ENCODE measurements at places on chromosomes 11 and 22.

GRCh38 chr22:29141078-29141688 lies 64.5 kb upstream of the EMID1 start:
- no peak for DNase-seq

- peak; percentile 87 for DNase-seq
These were observed 26.5 kb downstream of the ABTB2 start for GRCh38 chr11:34331329-34331728.

- no peak for DNase-seq
These were observed 874 bp downstream of the APOL1 start for GRCh38 chr22:36253523-36254490.

- peak; percentile 88 for DNase-seq
These were observed at the start of gene HMOX1 for GRCh38 chr22:35380537-35381423. HMOX1 (plus strand) TSS chr22:35381096; CDS start chr22:35381174, 78 bp downstream.

GRCh38 chr11:7506243-7506642 lies 7.6 kb upstream of the PPFIBP2 start:
- no peak for DNase-seq

GRCh38 chr11:33976495-33977199 lies 74.9 kb upstream of the CAPRIN1 start:
- DNase-seq = peak; percentile 55

DNA sequence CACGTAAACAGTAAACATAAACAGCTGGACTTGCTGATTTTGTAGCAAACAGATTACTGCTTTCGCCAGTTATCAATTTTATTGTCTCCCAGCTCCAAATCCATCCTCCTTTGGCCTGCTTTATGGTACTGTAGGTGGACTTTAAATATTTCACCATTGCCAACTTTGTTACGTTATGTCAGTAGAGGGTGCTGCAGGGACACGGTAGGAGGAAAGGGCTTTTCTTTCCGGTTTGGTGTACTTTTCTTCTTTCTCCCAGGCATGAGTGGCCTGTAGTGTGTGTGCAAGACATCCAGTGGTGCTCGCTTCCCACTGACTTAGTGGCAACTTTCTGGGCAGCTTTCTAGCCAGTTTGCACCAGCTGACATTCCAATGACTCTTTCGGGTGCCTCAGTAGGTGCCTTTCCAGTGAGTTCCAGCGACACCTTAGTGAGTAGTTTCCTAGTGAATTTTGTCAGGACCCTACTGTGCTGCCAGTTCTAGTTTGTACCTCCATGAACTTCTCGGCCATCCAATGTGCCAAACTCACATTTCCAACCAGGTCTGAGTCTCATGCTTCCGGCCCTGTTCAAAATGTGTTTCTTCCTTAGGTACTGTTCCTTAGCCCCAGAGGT lies 267.6 kb upstream of the TENM4 start:
- peak; percentile 42 for DNase-seq

DNA sequence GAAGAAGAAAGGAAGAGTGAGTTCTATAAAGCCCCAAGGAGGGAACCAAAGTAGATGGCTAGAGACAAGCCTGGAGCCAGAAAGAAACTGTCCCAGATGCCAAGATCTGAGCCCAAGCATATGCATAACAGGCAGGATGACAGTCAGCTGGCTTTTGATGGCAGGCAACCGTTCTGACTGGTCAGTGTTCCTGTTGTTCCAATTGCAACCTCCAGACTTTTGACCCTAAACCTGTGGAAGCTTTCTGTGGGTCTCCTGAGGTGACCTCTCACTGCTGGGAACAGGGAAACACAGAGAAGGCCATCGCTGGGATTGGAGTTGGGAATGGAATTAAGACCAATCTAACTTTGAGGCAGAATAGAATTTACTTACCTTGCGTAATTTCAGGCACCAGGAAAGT lies 21.6 kb upstream of the NNMT start:
- DNase-seq = no peak

DNA sequence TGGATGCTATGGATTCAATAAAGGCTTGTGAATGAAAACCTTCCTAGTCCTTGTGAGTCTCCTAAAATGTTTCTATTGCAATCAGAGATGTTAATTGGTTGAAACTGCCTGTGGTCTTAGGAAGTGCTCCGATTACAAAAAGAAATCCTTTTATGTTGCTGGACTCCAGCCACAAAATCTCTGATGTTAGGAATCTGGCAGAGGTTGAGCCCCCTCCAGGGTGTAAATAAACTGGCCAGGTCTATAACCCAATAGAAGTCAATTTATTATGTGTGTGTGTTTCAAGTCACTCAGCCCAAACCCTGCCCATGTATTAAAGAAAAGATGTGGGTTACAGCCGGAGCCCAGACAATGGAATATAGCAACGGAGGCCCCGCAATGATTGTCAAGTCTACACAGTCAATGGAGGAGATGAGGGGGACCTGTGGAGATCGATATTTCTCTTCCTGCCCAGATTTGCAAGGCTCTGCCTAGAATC lies 218.1 kb upstream of the SORL1-AS1 start:
- DNase-seq = no peak

DNA sequence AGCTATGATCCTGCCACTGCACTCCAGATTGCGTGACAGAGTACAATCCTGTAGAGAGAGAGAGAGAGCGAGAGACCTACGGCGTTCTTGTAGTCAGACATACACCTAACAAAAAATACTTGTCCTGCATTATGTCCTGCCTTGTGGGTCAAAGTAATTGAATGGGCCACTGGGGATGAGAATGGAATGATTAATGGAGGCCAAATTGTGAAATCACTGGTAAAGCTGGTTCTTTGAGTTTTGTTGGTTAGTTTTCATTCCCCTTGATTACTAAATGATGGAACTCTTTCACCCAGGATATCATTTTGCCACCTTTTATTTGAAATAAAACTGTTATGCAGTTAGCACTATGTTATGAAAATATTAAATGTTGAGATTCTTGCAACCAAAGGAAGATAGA lies 18.7 kb downstream of the GAS2 start:
- DNase-seq = no peak

- DNase-seq = peak; percentile 15
These were observed 627 bp downstream of the GTF2H1 start for GRCh38 chr11:18322818-18323570.

- DNase-seq = no peak
These were observed 443 bp upstream of the CELF1 start for GRCh38 chr11:47553406-47553743.

DNA sequence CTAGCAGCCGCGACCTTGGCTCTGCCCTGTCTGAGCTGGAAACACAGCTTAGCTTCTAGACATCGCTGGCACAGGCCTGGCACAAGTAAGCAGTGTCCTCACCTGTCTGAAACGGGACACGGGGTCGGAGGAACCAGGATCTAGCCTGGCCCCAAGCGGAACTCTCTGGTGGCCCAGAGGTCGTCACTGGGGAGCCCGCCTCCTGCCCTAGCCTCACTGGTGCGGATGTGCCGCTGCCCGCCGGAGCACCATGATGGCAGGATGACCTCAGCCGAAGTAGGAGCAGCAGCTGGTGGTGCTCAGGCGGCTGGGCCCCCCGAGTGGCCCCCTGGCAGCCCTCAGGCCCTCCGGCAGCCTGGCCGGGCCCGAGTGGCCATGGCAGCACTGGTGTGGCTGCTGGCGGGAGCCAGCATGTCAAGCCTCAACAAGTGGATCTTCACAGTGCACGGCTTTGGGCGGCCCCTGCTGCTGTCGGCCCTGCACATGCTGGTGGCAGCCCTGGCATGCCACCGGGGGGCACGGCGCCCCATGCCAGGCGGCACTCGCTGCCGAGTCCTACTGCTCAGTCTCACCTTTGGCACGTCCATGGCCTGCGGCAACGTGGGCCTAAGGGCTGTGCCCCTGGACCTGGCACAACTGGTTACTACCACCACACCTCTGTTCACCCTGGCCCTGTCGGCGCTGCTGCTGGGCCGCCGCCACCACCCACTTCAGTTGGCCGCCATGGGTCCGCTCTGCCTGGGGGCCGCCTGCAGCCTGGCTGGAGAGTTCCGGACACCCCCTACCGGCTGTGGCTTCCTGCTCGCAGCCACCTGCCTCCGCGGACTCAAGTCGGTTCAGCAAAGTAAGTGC lies 871 bp downstream of the SLC35E4 start:
- DNase-seq = no peak

GRCh38 chr11:14454861-14455632 lies 44.6 kb downstream of the COPB1 start:
- peak; percentile 24 for DNase-seq

GRCh38 chr22:47458348-47458747 lies 695.9 kb downstream of the TBC1D22A start:
- no peak for DNase-seq

DNA sequence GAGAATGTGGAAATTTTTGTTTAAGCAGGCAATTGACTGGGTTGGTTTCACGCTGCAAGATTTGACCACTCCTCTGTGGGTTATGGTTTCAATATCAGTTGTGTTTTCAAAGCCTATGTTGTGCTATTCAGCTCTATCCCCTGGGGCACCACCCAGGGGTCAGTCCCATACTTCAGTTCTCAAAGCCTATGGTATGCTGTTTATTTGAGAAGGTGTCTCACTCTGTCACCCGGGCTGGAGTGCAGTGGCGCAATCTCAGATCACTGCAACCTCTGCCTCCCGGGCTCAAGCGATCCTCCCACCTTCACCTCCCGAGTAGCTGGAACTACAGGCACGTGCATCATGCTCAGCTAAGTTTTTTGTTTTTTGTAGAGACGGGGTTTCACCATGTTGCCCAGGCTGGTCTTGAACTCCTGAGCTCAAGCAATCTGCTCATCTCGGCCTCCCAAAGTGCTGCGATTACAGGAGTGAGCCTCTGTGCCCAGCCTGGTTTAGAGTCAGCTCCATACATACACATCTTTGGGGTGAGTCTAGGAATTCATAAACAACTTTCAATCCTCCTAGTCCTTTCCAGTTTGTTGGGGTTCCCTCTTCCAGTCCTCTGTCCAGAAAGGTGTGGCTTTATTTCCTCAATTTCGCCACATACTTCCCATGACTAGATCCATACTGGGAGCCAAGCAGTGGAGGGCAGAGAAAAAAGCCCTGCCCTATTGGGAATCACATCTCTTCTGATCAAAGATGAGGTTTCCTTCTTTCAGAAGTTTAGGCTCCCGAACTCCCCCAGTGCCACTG lies 35.0 kb upstream of the MAPK1 start:
- DNase-seq = no peak

- DNase-seq = peak; percentile 40
These were observed 231.7 kb upstream of the NARS2 start for GRCh38 chr11:78806214-78807004.

DNA sequence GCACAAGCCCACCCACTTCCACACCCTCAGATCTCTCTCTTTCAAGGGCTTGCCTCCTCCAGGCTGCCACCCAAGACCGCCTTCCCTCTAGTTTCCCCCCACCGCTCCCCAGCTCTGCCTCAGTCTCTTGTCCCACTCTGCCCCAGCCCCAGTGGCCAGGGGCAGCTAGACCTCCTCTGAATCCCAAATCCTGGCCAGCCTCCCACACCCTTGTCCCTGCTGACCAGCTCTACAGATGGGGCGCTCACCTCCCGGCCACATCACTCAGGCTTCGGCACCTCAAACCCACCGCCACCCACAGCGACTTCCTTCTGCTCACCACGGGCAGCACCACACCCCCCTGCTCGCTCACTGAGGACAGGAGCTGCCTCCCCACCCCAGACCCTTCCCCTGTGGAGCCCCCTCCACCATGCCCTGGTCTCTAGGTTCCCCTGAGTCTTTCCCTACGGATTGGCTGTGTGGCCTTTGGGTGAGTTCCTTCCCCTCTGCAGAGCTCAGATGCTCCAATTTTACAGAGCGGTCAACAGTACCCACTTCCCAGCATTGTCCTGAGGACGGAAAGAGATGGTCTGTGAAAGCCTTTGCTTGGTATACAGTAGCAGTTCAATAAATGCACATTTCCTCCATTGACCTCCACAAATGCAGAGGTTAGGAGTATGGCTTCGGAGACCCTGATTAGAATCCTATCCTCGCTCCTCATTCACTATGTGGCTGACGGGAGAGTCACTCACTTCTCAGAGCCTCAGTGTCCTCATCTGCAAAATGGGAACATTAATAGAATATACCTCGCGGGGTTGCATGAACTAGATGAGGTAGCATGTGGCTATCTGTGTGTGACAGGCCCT lies 11.5 kb upstream of the SPI1 start:
- DNase-seq = no peak

GRCh38 chr22:35301372-35301874 lies 1.7 kb downstream of the TOM1 start:
- peak; percentile 93 for DNase-seq

- DNase-seq = peak; percentile 68
These were observed 145.5 kb downstream of the RBFOX2 start for GRCh38 chr22:35883031-35883620.

DNA sequence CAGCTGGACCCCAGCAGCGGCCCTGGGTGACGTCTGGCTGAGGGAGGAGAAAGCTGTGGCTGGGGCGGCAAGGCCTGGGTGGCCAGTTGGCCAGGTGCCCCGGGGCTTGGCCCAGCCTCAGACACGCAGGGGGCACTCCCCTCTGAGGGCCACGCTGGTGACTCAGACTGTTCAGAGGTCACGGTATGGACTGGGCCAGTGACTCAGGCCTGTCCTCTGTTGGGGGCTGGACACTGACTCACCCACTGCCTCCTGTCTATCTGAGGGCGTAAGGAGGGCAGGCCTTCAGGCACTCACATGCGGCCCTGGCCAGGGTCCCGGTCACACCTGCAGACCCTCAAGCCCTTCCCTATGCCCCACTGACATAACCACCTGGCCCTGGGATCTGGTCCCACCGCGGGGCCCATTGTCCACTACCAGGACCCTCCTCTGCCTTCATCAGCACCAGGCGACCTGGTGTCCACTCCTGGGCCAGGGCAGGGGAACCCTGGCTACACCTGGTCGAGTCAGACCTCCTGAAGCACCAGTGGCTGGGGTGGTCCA lies 3.7 kb upstream of the MUC5AC start:
- peak; percentile 54 for DNase-seq

DNA sequence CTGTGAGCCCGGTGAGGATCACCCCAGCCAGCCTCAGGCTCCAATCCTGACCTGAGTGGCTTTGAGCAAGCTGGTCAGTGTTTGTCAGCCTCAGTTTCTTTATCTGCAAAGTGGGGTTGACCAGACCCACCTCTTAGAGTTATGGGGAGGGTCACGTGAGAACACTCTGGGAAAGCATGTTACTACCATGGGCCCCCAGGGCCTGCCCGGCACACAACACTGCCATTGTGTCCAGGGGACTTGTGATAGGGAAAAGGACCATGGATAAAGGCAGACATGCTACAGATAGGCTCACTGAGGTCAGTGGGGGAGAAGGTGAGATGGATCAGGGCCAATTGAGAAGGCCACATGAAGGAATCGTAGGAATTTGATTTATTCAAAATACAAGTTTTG lies 32.1 kb upstream of the SUSD2 start:
- DNase-seq = no peak
